HCT116 (cell line): ENCODE measurements at places on chromosomes 6 and 20. TPM values are rescaled to one million over a fixed set of nuclear protein-coding genes. Genes with fewer than 3 reads are reported as not detected.

DNA sequence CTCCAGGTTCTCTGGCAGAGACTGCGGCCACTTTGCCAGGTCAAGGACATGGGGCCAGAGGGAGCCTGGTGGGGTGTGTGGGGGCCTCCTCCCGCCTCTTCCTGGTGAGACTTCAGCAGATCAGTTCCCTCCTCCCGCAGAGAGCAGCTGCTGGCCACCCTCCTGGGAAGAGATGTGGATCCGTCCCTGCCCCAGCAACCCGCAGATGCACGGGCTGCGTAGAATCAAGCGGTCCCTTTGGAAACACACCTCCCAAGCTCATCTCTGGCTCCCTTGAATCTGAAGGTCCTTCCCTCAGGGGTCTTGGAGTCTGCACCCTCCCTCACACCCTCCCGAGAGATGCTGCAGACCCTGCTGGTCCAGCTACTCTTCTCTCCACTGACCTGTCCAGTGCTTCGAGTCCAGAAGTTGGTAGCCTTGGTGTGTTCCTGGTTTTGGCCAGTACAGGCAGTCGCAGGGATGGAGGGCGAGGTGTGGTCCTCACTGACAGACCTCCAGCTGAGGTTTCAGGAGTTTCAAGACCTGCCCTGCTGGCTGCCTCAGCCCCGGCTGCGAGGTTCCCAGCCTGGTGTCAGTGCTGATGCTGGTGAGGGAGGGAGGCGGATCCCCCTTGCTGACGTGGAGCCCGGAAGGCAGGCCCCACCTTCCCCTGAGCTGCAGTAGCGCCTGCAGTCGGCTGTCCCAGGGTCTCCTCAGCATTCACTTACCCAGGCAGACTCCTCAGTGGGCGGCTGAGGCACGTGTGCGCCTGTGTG is at the start of gene NPBWR2:
NPBWR2 (minus strand) TSS at position 585 of the 755 bp plus-strand sequence. CDS start 734 bp downstream, outside the sequence.
- no peaks in the 10 kb centered on the region for H3K36me3 ChIP-seq
- no peaks in the 10 kb centered on the region for H3K27me3 ChIP-seq
- H3K4me1 ChIP-seq = no peaks in the 10 kb centered on the region
- no peak for DNase-seq
- H3K27ac ChIP-seq = no peak within 1 kb of the TSS

DNA sequence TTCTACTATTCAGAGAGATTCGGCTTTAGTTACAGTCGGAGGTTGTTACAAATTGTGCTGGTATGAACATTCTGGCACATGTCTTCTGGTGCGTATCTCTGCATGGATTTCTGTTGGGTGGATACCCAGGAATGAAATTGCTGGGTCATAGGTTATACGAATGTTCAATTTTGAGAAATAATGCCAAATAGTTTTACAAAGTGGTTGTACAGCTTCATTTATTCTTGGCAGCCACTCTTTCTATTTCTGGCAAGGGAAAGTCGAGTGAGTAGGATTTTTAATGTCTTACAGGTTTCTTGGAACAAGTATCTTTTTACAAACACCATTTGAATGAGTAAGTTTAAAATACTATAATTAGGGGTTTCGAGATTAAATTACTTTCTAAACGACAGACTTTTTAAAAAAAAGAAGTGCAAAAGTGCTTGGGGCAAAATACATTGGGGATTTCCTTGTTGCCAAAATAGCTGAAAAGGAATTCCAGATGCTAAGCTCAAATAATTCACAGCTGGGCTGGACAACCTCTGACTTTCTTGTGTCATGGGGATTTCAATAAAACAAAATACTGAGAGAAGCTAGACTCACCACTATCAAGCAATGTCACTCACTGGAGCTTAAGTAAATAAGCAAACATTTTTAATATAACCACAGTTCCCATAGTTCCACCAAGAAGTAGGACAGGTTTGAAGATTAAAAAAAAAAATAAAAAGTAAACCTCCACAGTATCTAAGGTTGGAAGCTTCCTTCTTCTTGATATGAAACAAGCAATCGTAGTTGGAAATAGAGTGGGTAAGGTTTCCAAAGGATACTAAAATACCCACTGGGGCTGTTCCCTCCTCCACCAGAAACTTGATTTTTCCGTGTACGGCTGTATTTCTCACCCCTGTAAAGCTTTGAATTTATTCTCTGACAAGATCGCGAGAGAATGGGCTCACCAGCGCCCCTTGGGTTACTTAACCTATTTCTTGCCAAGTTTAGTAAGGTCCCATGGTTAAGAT is 21.6 kb upstream of the GFOD1 start:
- H3K4me3 ChIP-seq = no peak overlapping the region
- H3K27me3 ChIP-seq = no peaks in the 10 kb centered on the region
- no peaks in the 10 kb centered on the region for H3K36me3 ChIP-seq
- DNase-seq = no peak
- H3K27ac ChIP-seq = no peak overlapping the region
- no peaks in the 10 kb centered on the region for H3K4me1 ChIP-seq

- H3K27ac ChIP-seq = no peak overlapping the region
- peaks cover 49% of the 10 kb centered on the region; the same call in 1 of the 2 replicates for H3K36me3 ChIP-seq
- no peak overlapping the region for H3K4me3 ChIP-seq
- peaks cover 23% of the 10 kb centered on the region for H3K4me1 ChIP-seq
- no peaks in the 10 kb centered on the region for H3K27me3 ChIP-seq
These were observed 3.1 kb downstream of the TRMT6 start for GRCh38 chr20:5947276-5947675.

DNA sequence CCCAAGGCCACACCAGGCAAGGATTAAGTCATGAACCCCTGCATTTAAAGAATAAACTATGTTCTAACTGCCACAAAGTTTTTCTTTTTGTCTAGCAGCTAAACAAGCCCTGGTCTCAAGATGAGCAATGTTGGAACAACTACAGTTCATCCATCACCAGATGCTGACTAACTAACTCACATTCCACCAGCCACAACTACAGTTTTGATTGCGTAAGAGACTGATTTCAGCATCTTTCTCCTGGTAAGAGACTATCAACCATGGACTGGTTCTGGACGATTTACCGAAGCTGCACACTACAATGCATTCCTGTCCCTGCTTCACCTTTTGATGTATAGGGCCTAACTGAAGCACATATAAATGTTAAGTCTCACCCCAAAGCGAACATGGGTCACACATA is 43.0 kb downstream of the F13A1 start:
- peaks cover 13% of the 10 kb centered on the region for H3K27me3 ChIP-seq
- no peak for DNase-seq
- no peaks in the 10 kb centered on the region for H3K4me1 ChIP-seq
- H3K36me3 ChIP-seq = no peaks in the 10 kb centered on the region

DNA sequence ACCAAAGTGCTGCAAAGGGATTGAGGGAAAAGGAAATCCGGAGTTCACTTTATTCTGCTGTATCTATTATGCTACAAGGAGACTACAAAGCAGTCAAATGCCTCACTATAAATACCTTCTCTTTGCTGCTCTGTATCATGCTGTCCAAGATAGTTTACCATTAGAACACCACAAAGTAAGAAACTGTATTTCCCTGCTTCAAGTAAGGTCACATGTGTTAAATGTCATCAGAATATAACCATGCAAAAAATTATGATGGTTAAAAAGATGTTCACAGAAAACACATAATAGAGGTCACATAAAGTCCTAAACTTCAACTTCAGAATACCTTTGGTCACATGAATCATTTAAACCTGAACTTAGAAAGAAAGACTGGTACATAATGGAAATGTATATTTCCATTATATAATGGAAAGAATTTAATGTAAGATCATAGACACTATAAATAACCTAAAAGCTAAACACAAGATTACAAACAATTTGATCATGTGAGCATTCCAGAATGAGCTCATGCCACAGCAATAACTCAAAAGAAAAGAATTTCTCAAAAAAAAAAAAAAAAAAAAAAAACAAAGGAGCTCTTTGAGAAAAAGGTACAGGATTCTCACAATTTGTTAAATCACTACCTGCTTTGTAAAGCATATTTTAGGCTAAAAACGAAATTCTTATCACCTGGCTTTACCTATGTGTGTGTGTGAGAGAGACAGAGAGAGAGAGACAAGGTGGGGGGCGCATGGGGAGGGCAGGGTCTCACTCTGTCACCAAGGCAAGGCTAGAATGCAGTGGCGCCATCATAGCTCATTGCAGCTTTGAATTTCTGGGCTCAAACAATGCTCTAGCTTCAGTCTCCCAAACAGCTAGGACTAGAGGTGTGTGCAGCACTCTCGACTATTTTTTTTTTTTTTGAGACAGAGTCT is 58.7 kb downstream of the KIF13A start:
- no peaks in the 10 kb centered on the region for H3K4me1 ChIP-seq
- H3K27me3 ChIP-seq = no peaks in the 10 kb centered on the region
- no peak overlapping the region for H3K4me3 ChIP-seq
- DNase-seq = no peak
- no peak overlapping the region for H3K27ac ChIP-seq
- no peaks in the 10 kb centered on the region for H3K36me3 ChIP-seq

DNA sequence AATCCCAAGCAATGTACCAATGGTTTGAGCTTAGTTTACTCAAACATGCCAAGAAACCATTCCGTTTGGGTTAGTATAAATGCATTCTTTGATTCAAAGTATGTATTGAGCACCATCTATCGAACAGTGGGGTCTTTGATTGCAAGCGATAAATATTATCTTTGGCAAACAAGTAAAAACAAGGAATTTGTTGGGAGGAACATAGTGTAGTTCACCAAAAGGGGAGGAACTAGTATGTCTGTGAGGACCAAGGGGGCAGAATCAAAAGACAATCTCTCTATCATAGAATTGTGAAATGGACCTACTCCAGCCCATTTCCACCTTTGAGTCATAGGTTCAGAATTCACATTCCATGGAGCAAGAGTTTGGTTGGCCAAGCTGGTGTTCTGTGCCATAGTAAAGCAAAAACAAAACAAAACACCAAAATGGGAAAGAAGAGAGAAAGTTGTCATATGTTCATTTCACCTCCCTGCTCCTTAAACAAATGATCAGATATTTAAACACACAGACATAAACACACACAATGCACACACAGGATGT is 266.0 kb downstream of the TSHZ2 start:
- no peak overlapping the region for H3K4me3 ChIP-seq
- no peak for DNase-seq

GRCh38 chr6:112503091-112503596 is 156.0 kb downstream of the RFPL4B start:
- no peak for DNase-seq
- H3K4me3 ChIP-seq = no peak overlapping the region
- no peaks in the 10 kb centered on the region for H3K27me3 ChIP-seq

DNA sequence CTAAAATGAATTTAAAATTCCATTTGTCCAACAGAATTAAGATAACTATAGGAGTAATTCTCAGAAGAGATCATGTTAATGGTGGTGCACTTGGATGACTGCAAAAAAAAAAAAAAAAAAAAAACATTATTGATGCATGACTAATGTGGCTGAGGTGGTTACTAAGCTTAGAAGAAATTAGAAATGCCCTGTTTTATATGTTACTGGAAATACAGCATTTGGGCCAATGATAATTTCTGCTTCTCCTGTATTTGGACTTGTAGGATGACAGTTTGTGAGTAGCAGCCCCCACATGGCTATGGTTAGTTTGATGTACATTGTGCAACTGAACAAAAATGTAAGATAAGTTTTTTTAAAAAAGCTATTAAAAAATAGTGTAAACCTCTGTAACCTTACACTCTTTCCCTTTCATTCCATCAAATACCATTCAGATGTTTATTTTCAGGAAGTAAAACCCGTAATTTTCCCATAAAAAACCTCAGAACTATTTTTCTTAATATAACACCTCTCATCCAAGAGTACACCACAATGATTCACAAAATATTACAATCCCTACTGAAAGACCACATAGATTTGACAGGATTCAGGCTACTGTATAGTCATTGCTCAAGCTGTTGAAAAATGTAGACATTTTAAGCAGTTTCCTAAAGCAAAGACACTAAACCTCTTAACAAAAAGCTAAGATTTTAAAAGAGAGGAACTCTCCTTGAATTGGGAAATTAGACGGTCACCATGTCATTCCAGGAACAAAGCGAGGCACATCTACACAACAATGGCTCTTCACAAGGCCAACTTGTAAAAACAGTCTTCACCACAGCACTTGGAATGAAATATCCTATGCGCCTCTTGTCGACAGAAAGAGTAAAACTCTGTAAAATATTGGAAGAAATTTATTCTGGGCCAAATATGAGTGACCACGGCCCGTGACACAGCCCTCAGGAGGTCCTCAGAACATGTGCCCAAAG is 83.0 kb downstream of the WDR27 start:
- H3K27me3 ChIP-seq = no peaks in the 10 kb centered on the region
- no peaks in the 10 kb centered on the region for H3K36me3 ChIP-seq
- no peak overlapping the region for H3K4me3 ChIP-seq
- no peak for DNase-seq
- no peak overlapping the region for H3K27ac ChIP-seq

- H3K27me3 ChIP-seq = no peaks in the 10 kb centered on the region
- no peaks in the 10 kb centered on the region for H3K36me3 ChIP-seq
- DNase-seq = no peak
- no peak overlapping the region for H3K4me3 ChIP-seq
- no peak overlapping the region for H3K27ac ChIP-seq
These were observed 161.3 kb upstream of the GGTLC1 start for GRCh38 chr20:24149881-24150307.

GRCh38 chr6:157716251-157716995 is 106.6 kb upstream of the SNX9 start:
- no peaks in the 10 kb centered on the region for H3K36me3 ChIP-seq
- H3K4me1 ChIP-seq = no peaks in the 10 kb centered on the region
- no peak overlapping the region for H3K4me3 ChIP-seq
- no peaks in the 10 kb centered on the region for H3K27me3 ChIP-seq

- H3K4me1 ChIP-seq = no peaks in the 10 kb centered on the region
- no peak for DNase-seq
- H3K4me3 ChIP-seq = no peak overlapping the region
- H3K27ac ChIP-seq = no peak overlapping the region
- no peaks in the 10 kb centered on the region for H3K36me3 ChIP-seq
These were observed 264.4 kb downstream of the HACE1 start for GRCh38 chr6:104595311-104595820.

DNA sequence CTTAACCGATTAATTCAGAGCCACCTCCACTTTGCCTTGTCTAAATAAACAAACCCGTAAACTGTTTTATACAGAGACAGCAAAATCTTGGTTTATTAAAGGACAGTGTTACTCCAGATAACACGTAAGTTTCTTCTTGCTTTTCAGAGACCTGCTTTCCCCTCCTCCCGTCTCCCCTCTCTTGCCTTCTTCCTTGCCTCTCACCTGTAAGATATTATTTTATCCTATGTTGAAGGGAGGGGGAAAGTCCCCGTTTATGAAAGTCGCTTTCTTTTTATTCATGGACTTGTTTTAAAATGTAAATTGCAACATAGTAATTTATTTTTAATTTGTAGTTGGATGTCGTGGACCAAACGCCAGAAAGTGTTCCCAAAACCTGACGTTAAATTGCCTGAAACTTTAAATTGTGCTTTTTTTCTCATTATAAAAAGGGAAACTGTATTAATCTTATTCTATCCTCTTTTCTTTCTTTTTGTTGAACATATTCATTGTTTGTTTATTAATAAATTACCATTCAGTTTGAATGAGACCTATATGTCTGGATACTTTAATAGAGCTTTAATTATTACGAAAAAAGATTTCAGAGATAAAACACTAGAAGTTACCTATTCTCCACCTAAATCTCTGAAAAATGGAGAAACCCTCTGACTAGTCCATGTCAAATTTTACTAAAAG is 2.7 kb downstream of the FOXC1 start:
- peak overlapping the region; percentile 70 for H3K4me3 ChIP-seq
- DNase-seq = no peak
- H3K4me1 ChIP-seq = peaks cover 11% of the 10 kb centered on the region; the same call in 1 of the 2 replicates
- peaks cover 3% of the 10 kb centered on the region; the same call in 1 of the 2 replicates for H3K36me3 ChIP-seq

The THBD gene
- 0.39 TPM for total RNA-seq

The KCNB1 gene
- total RNA-seq = 0.79 TPM

The DCDC2 gene
- total RNA-seq = 0.17 TPM

The LY86 gene
- total RNA-seq = not detected

The XKR7 gene
- not detected for total RNA-seq

The MCHR2 gene
- not detected for total RNA-seq

The CRIP3 gene
- total RNA-seq = not detected

The GJE1 gene
- total RNA-seq = not detected

The IRF4 gene
- 1.2 TPM for total RNA-seq

The COL20A1 gene
- total RNA-seq = 0.34 TPM

The PYGB gene
- 87.8 TPM for total RNA-seq
